ENCODE measurements at places on chromosomes 3 and 15.

GRCh38 chr3:72150634-72151412 is 365.9 kb upstream of the PROK2 start:
- no peak for DNase-seq

DNA sequence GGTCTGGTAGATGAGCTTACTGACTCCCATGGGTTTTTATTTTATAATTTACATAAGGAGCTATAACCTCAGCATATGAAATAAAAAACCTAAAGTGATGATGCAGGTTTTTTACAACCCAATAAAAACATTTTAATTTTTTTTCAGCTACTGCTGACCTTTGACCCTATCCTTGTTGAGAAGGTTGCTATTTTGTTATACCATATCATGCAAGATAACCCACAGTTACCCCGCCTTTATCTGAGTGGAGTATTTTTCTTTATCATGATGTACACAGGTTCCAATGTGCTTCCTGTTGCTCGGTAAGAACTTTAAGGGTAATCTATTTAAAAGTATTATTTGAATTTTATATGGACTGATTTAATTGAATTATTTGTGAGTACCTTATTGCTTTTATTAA is 70.8 kb downstream of the DNAJC13 start:
- no peak for DNase-seq

DNA sequence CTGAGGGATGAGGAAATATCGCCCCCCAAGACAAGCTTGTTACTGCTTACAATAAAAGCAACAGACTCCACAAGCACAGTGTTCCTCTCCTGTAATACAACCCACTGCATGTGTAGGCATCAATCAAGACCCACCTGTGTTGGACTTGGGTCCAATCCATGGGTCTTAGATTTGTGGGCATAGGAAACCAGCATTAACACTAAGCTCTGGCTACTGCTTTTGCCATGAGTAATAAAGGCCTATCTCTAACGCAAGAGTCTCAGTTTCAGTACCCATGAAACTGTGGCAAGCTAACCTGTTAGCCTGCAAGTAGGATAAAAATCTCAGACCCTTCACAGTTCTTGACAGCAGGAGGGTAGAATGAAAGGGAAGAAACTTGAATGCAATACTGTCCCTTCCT is 5.2 kb upstream of the EIF1B start:
- DNase-seq = no peak

- DNase-seq = no peak
Measured at GRCh38 chr15:99683000-99683670, 50.1 kb downstream of the LYSMD4 start.

DNA sequence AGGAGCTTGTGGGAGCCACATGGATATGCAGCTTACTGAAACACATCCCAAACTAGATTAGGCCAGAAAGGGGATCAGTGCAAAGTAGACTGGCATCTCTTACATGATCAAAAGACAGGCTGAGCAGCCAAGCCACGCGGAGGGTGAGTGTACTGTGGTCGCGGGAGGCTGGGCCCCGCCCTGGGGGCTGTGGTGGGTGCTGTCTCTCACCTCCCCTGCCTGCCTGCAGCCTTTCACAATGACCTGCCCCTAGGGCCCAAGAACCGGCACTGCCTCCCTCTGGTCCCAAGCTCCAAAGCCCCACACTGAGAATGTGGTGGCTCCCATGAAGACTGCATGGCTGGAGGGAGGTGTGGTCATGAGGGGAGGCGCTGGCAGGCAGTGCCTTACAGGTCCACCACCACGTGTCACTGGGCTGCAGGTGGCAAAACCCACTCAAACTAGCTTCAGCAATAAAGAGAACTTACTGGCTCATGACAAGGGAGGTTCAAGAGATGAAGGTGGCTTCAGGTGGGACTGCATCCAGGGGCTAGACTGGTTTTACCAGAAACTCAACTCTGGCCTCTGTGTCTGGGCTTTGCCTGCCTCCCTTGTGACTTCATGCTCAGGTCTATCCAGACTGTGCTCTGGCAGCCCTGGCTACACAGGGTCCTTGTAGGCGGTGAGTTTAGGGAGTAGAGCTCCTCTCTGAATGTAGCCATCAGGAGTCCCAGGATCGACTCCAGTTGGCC is 27.4 kb upstream of the PLXND1 start:
- DNase-seq = no peak

DNA sequence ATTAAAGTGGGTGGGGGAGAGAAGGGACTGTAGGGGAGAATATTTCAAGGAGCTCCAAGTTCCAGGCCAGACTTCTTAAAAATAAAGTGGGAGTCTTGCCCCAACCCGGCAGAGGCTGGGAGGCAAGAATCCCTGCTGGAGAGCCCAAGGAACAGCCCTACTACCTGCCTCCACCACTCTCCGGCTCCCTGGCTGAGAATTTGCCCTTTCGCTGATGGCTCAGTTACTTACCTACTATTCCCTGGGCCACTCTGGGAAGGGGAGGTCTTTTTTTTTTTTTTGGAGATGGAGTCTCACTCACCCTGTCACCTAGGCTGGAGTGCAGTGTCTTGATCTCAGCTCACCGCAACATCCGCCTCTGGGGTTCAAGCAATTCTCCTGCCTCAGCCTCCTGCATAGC is 15.5 kb downstream of the MYL3 start:
- no peak for DNase-seq

DNA sequence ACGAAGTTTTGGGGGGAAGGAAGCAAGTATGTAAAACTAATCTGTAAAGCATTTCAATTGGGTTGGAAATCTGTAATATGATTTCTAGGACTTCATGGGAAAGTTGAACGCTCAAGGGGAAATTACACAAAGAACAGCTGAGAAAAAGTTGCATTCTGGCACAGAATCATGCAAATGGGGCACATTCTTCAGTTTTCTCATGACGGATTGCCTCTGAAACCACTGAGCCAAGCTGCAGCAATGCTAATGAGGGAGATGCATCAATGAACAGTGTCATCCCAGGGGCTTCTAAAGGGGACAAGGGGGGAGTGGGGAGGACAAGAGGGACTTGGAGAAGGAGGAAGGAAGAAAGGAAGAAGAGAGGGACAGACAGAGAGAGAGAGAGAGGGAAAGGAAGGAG is 291.4 kb upstream of the ATP11B start:
- DNase-seq = no peak

DNA sequence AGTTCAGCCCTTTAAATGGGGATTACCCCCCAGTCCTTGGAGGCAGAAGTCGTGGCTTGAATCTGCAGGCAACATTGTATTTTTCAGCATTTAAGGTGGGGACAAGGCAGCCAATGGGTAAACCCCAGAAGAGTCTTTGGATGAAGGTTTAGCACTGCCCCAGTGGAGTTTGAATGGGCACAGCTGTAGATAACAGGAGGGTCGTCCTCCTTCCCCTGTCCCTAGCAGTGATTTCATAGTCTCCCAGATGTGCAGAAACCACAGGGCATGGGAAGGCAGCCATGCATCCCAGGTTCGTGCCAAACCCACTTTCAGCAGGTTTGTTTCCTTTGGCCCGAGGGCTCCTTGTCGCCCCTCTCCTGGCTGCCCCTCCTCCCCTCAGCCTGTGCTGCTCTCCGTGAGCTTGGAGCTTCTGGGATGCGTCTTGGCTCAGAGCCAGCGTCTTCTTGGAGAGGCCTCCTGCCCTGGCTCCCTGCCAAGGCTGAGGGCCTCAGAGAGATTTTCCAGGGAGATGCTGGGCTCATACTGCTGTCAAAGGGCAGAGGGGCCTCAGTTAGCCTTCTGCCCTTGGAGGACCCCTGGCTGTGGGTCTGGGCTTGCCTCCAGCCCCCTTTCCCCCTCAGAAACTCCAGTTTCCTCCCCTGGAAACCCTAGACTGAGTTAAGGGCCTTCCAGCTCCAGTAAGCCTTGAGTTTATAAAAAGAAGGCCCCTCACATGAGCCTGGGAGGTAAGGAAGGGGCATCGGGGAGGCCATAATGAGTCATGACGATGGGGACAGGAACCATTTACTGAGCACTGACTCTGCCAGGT is 48.9 kb upstream of the POLG start:
- no peak for DNase-seq

DNA sequence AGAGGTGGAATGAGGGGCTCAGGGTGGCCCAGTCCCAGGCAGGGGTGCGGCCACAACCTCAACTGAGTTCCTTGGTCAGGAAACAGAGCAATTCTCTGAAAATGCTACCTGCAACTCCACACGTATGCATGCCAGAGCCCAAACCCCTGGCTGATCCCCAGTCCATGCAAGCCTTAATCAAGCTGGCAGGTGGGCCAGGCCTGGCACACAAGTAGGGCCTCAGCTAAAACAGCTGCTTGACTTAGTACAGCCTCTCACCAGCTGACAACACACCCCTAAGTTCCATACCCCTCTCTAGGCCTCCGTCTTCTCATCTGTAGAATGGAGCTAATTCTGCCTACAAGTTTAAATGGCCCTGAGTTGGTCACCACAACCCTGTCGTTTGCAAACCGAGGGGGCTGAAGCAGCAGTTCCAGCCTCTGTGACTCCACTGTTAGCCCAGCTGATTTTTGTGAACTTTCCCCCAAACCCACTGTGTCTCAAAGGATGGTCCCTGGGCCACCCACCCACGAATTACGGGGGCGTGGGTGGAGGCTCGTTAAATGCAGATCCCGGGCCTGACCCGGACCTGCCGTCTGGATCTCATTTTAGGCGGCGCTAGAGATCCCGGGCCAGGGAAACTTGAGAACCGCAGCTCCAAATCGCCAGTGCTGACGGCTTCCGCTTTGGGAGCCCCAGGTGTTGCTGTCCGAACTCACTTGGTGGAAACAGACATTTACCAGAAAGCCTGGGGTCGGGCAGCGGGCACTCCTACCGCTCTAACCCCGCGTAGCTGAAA is 927 bp downstream of the CHDH start:
- DNase-seq = peak; percentile 51

GRCh38 chr3:124397088-124397487 is 333.2 kb upstream of the UMPS start:
- no peak for DNase-seq

GRCh38 chr3:171323938-171324536 is 136.2 kb downstream of the TNIK start:
- DNase-seq = no peak

GRCh38 chr3:128679338-128679737 is 28.7 kb upstream of the RPN1 start:
- DNase-seq = no peak

GRCh38 chr3:99286266-99286845 is 352.0 kb upstream of the COL8A1 start:
- DNase-seq = no peak

DNA sequence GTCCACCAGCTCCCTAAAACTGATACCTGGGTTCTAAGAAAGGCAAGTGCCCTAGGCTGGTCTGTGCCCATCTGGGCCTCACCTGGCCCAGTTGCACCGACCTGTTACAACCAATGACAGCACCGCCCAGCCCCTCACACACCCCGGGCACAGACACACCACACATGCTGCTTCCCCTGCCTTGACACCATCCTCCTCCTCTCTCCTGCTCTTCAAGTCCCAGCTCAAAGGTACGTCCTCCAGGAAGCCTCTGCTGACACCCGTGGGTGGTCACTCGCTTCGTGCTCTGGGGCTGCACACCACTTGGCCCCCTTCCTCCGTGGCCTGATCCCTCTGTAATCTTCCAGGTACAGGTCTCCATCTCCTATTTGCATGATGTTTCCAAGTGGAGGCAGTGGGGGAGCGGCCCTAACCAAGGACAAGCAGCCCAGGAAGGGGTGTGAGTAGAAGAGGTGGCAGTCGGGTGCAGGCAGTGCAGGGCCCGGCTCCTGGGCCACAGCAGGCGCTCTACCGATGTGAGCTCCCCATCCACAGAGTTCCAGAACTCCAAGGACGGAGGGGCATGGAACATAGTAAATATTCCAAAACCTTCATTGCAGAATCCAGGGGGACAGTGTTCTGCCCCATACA is 144.6 kb downstream of the NUP210 start:
- no peak for DNase-seq

DNA sequence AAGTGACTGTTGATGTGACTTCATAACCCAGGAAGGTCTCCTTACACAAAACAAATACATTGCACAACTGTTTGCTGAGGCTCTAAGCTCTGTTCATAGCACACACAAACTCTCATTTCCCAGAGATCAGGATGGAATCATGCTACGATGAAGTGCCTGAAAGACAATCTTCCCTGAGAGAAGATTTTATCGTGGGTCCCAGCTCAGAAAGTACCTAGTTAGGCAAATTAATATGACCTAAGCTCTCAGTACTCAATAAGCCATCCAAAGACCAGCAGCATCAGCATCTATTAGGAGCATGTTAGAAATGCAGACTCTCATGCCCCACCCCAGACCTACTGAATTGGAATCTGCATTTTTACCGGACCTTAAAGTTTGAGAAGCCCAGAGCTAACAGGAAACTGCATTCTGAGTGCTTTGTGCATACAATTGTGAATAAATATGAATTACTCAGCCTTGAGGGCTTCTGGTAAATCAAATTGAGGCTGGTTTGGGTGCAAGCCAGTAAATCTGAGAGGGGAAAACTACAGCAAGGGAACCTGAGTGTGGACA is 161.5 kb upstream of the C2CD4B start:
- no peak for DNase-seq

GRCh38 chr3:71579935-71580406 is 3.6 kb downstream of the FOXP1 start:
- DNase-seq = no peak

DNA sequence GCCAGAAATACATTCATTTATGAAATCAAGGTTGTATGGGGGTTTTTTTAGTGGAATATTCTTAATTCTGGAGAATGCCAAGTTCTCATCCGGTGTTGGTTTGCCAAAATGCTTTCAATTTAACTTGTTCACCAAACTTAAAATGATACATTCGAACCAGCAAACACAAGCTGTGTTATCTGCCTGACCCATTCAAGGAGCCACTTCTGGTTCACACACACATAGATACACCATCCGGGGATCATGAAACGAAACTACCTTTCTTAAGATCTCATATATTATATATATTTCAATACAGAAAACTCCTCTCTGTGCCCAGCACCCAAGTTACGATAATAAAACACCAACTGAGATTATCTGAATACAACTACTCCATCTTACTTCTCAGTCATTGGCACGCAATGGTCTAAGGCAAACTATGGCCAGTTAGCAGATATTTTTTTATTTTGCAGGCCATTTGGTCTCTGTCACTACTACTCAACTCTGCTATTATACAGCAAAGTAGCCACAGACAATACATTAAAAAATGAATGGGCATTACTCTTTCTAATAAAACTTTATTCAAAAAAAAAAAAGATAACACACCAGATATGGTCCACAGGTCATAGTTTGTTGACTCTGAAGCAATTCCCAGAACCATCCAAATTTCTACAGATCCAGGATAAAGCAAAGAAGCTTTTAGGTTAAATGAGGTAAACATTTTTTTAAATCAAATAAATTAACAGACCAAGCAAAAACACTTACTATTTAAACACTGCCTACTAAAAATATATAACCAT is 89.6 kb downstream of the TBL1XR1 start:
- no peak for DNase-seq
